ENCODE measurements at places on chromosomes 12 and 14. TPM values are rescaled to one million over a fixed set of nuclear protein-coding genes. Genes with fewer than 3 reads are reported as not detected.

The PLA2G1B gene
- not detected for total RNA-seq

The PTGDR gene
- total RNA-seq: 0.36 TPM

The STON2 gene
- 0.29 TPM for total RNA-seq

The C12orf54 gene
- total RNA-seq: not detected

The KRT72 gene
- total RNA-seq: 5.6 TPM

The PARP2 gene
- total RNA-seq: 25.1 TPM

The PIWIL1 gene
- not detected for total RNA-seq

The LMNTD1 gene
- not detected for total RNA-seq

The NFATC4 gene
- total RNA-seq: not detected

The RHEBL1 gene
- total RNA-seq: 6.6 TPM

The NTF3 gene
- total RNA-seq: not detected

The SLC38A4 gene
- total RNA-seq: not detected

The TOMM20L gene
- total RNA-seq: not detected

The SLC15A5 gene
- not detected for total RNA-seq

The TAS2R50 gene
- total RNA-seq: 1.2 TPM

The TAS2R46 gene
- 1.2 TPM for total RNA-seq

The SDSL gene
- total RNA-seq: not detected

The LRP1-AS gene
- total RNA-seq: not detected

The KMT2D gene
- total RNA-seq: 94.9 TPM

The RNASE3 gene
- not detected for total RNA-seq

The HCAR1 gene
- 0.58 TPM for total RNA-seq

The TMEM229B gene
- 15.2 TPM for total RNA-seq

The EVL gene
- 1,018 TPM for total RNA-seq
